ENCODE measurements at places on chromosomes 11 and 22. TPM values are rescaled to one million over a fixed set of nuclear protein-coding genes. Genes with fewer than 3 reads are reported as not detected.

The ARHGAP42 gene
- total RNA-seq, result 28.4 TPM

- no peaks in the 10 kb centered on the region for H3K4me1 ChIP-seq
- DNase-seq, result no peak
- H3K27me3 ChIP-seq, result no peaks in the 10 kb centered on the region
- no peaks in the 10 kb centered on the region for H3K36me3 ChIP-seq
- H3K4me3 ChIP-seq, result no peak overlapping the region
Measured at GRCh38 chr22:33382436-33382835, 324.3 kb upstream of the SYN3 start.

The CHADL gene
- 4.6 TPM for total RNA-seq

DNA sequence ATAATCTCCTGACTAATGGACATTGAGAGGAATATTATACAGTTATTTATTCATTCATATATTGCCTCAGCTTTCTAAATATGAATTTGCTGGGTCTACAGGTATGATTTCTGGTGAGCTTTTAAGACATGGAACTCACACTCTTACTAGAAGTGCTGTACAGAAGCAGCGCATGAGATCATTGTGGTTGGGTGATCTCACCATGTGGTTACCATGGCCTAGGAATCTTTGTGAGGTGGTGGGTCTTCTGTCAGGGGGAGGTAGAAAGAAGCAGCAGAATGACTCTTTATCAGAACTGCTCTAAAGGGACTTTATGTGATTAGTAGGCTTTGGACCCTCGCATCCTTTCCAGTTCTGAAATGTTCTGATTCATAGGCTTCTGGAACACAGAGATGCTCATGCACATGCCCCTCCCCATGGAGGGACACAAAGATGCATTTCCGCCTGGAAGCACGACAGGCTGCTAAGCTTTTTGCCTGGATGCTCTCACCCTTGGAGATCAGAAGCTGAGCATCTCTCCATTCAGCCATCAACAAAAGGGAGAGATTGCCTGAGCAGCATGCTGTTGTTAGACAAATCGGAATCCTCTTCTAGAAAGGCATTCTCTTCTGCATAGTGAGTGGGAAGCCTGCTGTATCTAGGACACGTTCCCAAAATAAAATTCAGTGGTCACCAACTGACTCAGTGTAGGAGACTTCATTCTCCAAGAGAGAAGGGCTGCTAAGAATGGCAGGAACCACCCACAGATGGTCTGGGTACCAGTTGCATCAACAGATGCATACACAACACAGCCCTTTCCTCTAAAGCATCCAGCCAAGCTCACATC, 51.3 kb downstream of the KIRREL3 start:
- no peaks in the 10 kb centered on the region for H3K27me3 ChIP-seq
- DNase-seq, result no peak
- no peak overlapping the region for H3K27ac ChIP-seq
- H3K4me3 ChIP-seq, result no peak overlapping the region
- H3K4me1 ChIP-seq, result no peaks in the 10 kb centered on the region

The RASD2 gene
- 1.3 TPM for total RNA-seq

DNA sequence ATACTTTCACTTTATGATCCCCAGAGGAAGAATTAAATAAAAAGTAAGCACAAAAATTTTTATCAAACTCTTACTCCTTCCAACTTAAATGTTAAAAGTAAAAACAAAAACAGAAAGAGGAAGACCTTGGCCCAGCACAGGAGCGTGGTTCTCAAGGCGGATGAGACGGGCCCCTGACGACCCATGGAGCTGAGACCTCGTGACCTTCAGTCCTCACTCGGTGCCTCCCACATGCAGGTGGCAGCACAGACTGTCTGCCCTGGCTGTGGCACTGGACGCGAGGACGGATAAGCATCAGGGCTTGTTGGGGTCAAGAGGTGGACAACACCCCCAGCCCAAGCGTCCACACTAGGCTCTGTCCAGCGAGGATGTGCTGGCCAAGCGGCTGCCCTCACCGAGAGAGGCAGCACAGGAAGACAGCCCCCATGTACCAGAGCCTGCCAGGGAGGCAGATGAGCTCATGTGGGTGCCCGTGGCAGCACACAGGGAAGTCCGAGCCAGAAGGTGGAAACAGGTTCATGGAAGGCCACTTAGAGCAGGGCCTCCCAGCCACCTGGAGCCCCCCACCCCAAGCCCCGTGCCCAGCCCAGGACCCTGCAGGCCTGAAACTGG, 1389.8 kb downstream of the TBC1D22A start:
- no peak overlapping the region for H3K27ac ChIP-seq
- no peaks in the 10 kb centered on the region for H3K27me3 ChIP-seq
- no peak overlapping the region for H3K4me3 ChIP-seq
- no peak for DNase-seq
- no peaks in the 10 kb centered on the region for H3K36me3 ChIP-seq
- no peaks in the 10 kb centered on the region for H3K4me1 ChIP-seq

DNA sequence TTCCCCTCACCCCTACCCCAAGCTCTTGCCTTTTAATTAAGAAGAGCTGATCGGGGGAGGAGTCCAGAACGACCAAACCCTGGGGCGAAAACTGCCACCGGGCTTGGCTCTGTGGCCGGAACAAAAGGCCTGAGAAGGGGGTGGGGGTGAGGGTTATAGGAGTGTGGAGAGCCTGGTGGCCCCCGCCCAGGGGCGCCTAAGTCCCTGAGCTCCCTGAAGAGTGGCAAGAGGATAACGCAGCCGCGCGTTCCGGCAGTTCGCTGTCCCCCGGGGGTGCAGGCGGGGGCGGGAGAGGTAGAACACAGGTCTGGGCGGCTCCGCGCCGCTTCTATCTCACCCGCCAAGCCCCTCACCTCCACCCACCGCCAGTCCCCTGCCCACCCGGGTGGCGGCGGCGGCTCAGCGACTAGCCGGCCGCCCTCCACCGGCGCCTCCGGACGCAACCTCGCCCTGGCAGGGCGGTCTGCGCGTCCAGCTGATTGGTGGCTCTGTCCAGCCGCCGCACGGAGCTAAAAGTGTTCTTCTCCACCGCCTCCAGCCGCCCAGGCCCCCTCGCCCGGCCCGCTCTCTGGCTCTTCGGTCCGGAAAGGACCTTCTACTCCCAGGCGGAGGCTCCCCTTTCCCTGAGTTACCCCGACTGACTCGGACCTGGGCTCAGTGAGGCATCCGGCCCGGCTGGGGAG, 18.7 kb upstream of the BDNF start:
- DNase-seq, result peak; percentile 71
- peaks cover 27% of the 10 kb centered on the region for H3K4me1 ChIP-seq
- peak overlapping the region; percentile 45 for H3K4me3 ChIP-seq
- H3K27ac ChIP-seq, result no peak overlapping the region
- peaks cover 20% of the 10 kb centered on the region for H3K27me3 ChIP-seq

DNA sequence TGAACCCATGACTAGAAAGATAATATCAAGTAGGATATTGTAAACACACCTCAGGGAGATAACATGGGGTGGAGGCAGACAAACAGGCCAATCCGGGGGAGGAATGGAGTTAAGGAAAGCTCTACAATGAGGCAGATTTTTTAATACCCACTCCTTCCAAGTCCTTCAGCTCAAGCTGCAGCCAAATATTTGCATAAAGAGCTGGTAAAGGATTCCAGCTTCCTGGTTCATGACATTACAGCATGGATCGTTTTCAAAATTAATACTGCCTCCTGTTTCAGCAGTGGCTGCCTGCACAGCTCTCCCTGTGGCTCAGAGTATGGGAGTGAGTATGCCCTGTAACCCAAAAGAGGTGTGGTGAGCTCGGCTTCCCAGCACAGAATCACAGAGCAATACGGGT, 5.1 kb downstream of the POU2AF3 start:
- no peaks in the 10 kb centered on the region for H3K27me3 ChIP-seq
- no peak overlapping the region for H3K4me3 ChIP-seq
- H3K4me1 ChIP-seq, result peaks cover 48% of the 10 kb centered on the region

DNA sequence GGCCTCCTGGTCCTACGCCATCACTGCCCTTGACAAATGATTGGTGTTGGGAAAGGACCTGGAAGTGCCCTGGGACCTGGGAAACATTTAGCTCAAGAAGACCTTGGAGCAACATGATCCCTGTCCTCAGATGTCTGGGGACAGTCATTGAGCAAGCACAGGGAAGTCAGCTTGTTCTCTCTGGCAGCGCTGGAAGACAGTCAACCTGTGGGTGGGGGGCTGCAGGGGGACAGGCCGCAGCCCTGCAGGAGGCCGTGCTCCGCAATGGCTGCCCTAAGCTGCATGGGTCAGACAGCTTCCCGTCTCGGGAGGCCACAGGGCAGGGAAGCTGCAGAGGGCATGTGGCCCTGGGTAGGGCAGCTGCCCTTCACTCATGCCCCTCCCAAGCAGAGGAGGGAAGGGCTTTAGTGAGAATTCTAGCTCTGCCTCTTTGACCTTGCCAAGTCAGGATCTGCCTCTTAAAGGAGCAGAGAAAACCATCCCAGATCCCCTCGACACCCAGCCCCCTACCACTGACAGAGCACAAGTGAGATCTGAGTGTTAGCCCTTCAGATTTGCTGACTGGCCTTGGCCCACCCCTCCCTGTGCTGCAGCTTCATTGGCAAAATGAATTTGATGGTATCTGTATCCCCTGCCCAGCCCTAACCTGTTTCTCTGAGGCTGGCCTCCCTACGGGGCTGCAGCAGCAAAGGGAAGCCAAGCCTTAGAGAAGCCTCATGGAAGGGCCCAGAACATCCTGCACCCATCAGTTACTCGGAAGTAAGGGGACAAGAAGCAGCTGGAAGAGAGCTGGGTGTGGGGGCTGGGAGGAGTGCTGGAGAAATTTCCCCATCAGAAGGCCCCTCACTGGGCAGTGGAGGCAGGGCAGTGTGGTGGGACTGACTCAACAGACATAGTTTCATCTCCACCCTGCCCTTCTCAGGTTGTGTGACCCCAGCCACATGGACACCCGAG, 6.2 kb upstream of the SREBF2 start:
- no peaks in the 10 kb centered on the region for H3K27me3 ChIP-seq
- H3K4me1 ChIP-seq, result no peaks in the 10 kb centered on the region
- H3K27ac ChIP-seq, result no peak overlapping the region
- no peaks in the 10 kb centered on the region for H3K36me3 ChIP-seq

GRCh38 chr22:46422896-46423295, 87.4 kb downstream of the TRMU start:
- H3K4me1 ChIP-seq, result peaks cover 13% of the 10 kb centered on the region
- H3K36me3 ChIP-seq, result no peaks in the 10 kb centered on the region
- no peaks in the 10 kb centered on the region for H3K27me3 ChIP-seq
- DNase-seq, result peak; percentile 48
- H3K27ac ChIP-seq, result peak overlapping the region; percentile 62
- no peak overlapping the region for H3K4me3 ChIP-seq

DNA sequence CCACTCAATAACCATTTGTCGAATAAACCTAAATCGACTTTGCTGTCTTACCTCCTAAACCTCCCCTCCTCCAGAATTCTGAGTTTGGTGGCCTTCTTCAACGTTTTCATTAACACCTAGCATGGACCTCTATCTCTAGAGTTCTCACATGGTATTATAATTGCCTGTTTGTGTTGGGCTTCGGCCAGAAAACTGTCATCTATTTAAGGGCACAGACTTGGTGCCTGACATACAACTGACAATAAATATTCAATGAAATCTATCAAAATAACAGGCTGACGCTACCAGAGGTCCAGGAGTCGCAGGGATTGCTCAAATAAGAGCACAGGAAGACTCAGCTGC, 687 bp downstream of the ALKBH8 start:
- H3K27me3 ChIP-seq, result no peaks in the 10 kb centered on the region
- peaks cover 12% of the 10 kb centered on the region for H3K4me1 ChIP-seq
- no peaks in the 10 kb centered on the region for H3K36me3 ChIP-seq
- no peak for DNase-seq

GRCh38 chr22:30114361-30114760, 34.1 kb downstream of the HORMAD2 start:
- H3K27me3 ChIP-seq, result no peaks in the 10 kb centered on the region
- no peaks in the 10 kb centered on the region for H3K4me1 ChIP-seq
- no peak for DNase-seq

DNA sequence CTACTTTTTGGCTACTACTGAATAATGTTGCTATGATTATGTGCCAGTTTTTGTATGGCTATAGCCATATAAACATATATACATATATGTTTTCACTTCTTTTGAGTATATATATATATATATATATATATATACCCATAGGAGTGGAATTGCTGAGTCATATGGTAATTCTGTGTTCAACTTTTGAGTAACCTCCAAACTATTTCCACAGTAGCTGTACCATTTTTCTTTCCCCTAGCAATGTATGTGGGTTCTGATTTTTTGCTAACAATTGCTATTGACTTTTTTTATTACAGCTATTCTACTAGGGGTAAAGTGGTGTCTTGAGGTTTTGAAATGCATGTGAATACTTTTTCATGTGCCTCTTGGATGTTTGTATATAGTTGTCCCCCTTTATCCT, 30.4 kb downstream of the CBL start:
- H3K36me3 ChIP-seq, result no peaks in the 10 kb centered on the region
- no peak overlapping the region for H3K27ac ChIP-seq
- no peak overlapping the region for H3K4me3 ChIP-seq
- no peaks in the 10 kb centered on the region for H3K27me3 ChIP-seq

- DNase-seq, result peak; percentile 10
- no peaks in the 10 kb centered on the region for H3K4me1 ChIP-seq
Measured at GRCh38 chr11:128824191-128825049, 42.7 kb downstream of the KCNJ1 start.

- H3K4me3 ChIP-seq, result no peak overlapping the region
- no peaks in the 10 kb centered on the region for H3K27me3 ChIP-seq
- DNase-seq, result no peak
- peaks cover 3% of the 10 kb centered on the region for H3K4me1 ChIP-seq
- H3K27ac ChIP-seq, result no peak overlapping the region
Measured at GRCh38 chr11:114017723-114018122, 41.8 kb upstream of the ZBTB16 start.

- no peaks in the 10 kb centered on the region for H3K36me3 ChIP-seq
- no peak for DNase-seq
- H3K27me3 ChIP-seq, result no peaks in the 10 kb centered on the region
- no peak overlapping the region for H3K4me3 ChIP-seq
- no peak overlapping the region for H3K27ac ChIP-seq
Measured at GRCh38 chr22:28017859-28018258, 98.8 kb upstream of the PITPNB start.

GRCh38 chr11:27857588-27857987, 157.3 kb upstream of the BDNF start:
- DNase-seq, result peak; percentile 11
- no peak overlapping the region for H3K27ac ChIP-seq
- H3K4me3 ChIP-seq, result no peak overlapping the region
- no peaks in the 10 kb centered on the region for H3K27me3 ChIP-seq
- no peaks in the 10 kb centered on the region for H3K4me1 ChIP-seq

The FAM180B gene
- 0.83 TPM for total RNA-seq

The PHOX2A gene
- not detected for total RNA-seq

DNA sequence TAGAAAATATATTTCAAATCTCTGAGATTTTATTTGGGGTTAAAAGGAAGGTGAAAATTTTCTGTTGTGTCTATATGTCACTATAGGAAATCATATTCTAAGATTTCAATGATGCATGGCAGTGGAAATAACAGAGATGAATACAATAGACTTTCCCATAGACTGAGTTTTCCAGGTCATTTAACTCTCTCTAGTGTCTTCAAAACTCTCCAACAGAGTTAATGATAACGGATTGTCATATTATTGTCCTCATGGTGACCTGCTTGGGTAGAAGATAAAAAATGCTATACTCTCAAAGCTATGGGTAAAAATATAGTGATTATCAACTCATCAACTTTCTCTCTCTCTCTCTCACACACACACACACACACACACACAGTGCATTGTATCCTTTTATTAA, 312.9 kb downstream of the CNTN5 start:
- H3K4me1 ChIP-seq, result no peaks in the 10 kb centered on the region
- no peaks in the 10 kb centered on the region for H3K36me3 ChIP-seq
- H3K4me3 ChIP-seq, result no peak overlapping the region
- H3K27me3 ChIP-seq, result no peaks in the 10 kb centered on the region
- no peak for DNase-seq

Data from thyroid gland (tissue), 4 donors.